ENCODE measurements at places on chromosomes 3 and 15.

DNA sequence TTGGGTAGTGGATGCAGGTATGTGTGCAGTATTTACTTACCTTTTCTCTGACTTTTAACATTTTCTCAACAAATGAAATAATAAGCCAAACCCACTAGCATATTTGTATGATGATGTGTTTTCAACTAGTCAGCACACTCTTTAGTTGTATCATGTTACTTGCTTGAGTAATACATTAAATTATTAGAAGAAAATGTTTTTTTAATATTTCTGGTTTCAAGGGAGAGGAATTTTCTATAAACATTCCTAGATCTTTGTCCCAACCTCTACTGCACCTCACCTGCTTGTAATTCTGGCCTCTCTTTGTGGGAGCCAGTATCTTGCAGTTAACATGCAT lies 161.8 kb upstream of the CBLB start:
- H3K27ac ChIP-seq, result no peak overlapping the region
- no peak for DNase-seq
- no peaks in the 10 kb centered on the region for H3K27me3 ChIP-seq
- H3K4me1 ChIP-seq, result no peaks in the 10 kb centered on the region

GRCh38 chr15:36590838-36591237 lies 11.4 kb downstream of the CDIN1 start:
- H3K36me3 ChIP-seq, result no peaks in the 10 kb centered on the region
- no peaks in the 10 kb centered on the region for H3K4me1 ChIP-seq
- DNase-seq, result no peak
- H3K4me3 ChIP-seq, result no peak overlapping the region
- H3K27me3 ChIP-seq, result no peaks in the 10 kb centered on the region
- no peak overlapping the region for H3K27ac ChIP-seq

DNA sequence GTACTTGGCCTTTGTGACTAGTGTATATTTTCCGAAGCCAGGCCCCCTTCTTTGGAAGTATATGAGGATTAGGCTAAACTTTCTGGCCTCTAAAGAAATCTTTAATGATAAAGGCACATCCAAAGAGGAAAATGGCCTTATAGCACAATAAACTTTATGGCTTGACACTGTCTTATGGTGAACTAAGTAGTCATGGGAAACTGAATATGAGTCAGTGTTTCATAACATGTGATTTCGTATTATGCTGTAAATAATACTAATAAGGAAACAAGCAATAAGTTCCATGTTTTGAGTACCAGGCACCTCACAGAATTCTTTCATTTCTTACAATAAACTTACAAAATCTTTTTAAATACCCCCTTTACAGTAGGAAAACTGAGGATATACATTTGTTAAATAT lies 8.2 kb downstream of the ZPLD1 start:
- no peak overlapping the region for H3K4me3 ChIP-seq
- no peak overlapping the region for H3K27ac ChIP-seq
- H3K36me3 ChIP-seq, result no peaks in the 10 kb centered on the region

DNA sequence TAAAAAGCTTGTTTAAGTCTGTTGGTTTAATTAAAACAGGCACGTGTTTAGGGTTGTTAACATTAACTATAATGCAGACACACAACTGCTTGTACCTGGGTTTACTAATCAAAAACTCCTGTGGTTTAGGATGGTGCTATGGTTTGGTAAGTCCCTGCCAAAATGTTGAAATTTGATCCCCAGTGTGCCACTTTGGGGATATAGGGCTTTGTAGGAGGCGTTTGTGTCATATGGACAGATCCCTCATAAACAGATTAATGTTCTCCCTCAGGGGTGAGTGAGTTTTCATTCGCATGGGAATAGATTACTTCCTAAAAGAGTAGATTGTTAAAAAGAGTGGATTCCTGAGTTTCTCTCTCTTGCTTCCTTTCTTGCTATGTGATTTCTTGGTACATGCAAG lies 18.7 kb upstream of the GK5 start:
- no peaks in the 10 kb centered on the region for H3K36me3 ChIP-seq
- no peaks in the 10 kb centered on the region for H3K27me3 ChIP-seq
- DNase-seq, result no peak
- no peak overlapping the region for H3K4me3 ChIP-seq

- H3K4me1 ChIP-seq, result no peaks in the 10 kb centered on the region
- H3K27me3 ChIP-seq, result no peaks in the 10 kb centered on the region
- no peak overlapping the region for H3K27ac ChIP-seq
- no peaks in the 10 kb centered on the region for H3K36me3 ChIP-seq
- no peak overlapping the region for H3K4me3 ChIP-seq
Measured at GRCh38 chr3:171640520-171641412, 169.5 kb downstream of the PLD1 start.

- no peaks in the 10 kb centered on the region for H3K27me3 ChIP-seq
- no peak overlapping the region for H3K4me3 ChIP-seq
- no peaks in the 10 kb centered on the region for H3K4me1 ChIP-seq
- no peak for DNase-seq
- H3K27ac ChIP-seq, result no peak overlapping the region
Measured at GRCh38 chr3:131324923-131325322, 56.7 kb upstream of the NUDT16 start.

GRCh38 chr3:111547631-111548030 lies 5.6 kb downstream of the CD96 start:
- no peak overlapping the region for H3K4me3 ChIP-seq
- H3K36me3 ChIP-seq, result no peaks in the 10 kb centered on the region
- peak overlapping the region; percentile 10 for H3K27ac ChIP-seq
- peaks cover 68% of the 10 kb centered on the region for H3K4me1 ChIP-seq
- peak; percentile 48 for DNase-seq

DNA sequence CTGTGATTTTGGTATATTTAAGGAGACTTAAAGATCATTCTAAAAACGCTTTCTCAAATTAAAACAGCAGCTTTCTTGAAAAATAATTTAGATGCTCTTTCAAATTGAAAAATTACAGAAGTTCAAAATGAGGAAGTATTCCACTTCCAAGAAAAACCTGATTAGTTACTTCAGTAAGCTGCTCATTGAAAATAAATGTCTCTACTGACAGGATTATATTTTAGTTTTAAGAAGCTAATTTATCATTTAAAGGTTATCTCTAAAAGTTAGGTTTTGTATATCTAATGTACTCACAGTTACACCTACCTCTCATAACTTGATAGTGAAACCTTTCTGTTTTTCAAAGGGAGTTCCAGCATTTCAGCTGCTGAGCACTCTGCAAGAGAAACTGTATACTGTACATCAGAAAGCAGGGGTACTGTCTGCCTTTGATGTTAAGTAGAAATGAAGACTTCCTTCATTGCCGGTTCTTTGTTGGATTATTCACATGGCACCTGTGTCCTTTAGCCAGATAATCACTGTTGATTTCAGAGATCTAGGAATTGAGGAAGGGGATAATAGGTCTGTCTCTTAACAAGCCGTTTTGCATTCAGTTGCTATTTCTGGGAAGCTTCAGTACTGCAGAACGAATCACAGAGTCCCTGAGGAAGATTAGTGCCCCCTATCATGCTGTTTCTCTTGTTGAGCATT lies 161.6 kb downstream of the TCF12 start:
- no peak overlapping the region for H3K4me3 ChIP-seq
- peaks cover 17% of the 10 kb centered on the region for H3K4me1 ChIP-seq
- H3K27ac ChIP-seq, result peak overlapping the region; percentile 55
- peak; percentile 69 for DNase-seq

DNA sequence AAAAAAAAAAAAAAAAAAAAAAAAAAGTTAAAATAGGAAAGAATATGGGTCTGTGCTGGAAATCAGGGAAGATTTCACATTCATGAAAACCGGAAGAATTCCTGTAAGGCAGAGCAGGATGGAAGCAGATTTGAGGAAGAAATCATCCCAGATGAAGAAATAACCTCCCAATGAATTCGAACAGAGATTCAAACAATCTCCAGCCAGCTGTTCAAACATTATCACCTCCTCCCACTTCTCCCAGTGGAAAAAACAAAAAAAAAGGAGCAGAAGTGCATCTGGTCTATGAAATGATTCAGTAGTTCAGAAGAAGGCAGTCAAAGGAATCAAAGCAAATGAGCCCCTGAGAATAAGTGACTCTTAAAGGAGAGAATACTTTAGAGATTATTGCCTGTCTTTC lies 33.1 kb downstream of the CP start:
- peaks cover 2% of the 10 kb centered on the region for H3K36me3 ChIP-seq
- H3K4me3 ChIP-seq, result no peak overlapping the region
- no peak for DNase-seq
- no peaks in the 10 kb centered on the region for H3K27me3 ChIP-seq
- H3K27ac ChIP-seq, result no peak overlapping the region
- no peaks in the 10 kb centered on the region for H3K4me1 ChIP-seq

GRCh38 chr15:88605189-88606069 lies 15.7 kb upstream of the AEN start:
- H3K27me3 ChIP-seq, result peaks cover 44% of the 10 kb centered on the region
- no peak overlapping the region for H3K27ac ChIP-seq

- no peaks in the 10 kb centered on the region for H3K36me3 ChIP-seq
- peak within 1 kb of the TSS; percentile 47 for H3K4me3 ChIP-seq
- no peak within 1 kb of the TSS for H3K27ac ChIP-seq
Measured at GRCh38 chr3:122021811-122022401, at the start of gene ILDR1. Gene ILDR1 (minus strand): TSS chr3:122022247. CDS start chr3:122022077, 170 bp downstream.

- no peak overlapping the region for H3K27ac ChIP-seq
- no peak overlapping the region for H3K4me3 ChIP-seq
- no peaks in the 10 kb centered on the region for H3K27me3 ChIP-seq
Measured at GRCh38 chr3:174122411-174122810, 724.9 kb downstream of the NLGN1 start.

DNA sequence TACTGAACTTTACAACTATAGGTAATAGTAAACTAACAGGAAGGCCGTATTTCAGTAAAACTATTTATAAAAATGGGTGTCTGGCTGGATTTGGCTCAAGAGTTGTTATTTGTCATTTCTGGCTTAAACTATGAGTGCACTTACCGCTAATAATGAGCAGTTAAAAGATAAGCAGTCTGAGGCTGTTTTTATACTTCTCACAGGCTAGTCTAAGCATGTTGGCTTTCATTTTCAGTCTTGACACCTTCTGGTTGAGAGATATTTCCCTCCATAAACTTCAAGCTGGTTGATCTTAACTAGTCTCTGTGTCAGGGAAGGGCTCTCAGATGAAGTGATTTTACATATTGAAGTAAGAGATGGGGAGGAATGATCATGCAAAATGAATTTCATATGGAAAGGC lies 96.1 kb downstream of the RSRC1 start:
- H3K4me3 ChIP-seq, result no peak overlapping the region
- no peak overlapping the region for H3K27ac ChIP-seq
- DNase-seq, result no peak
- no peaks in the 10 kb centered on the region for H3K27me3 ChIP-seq

GRCh38 chr3:45604596-45604995 lies 10.0 kb downstream of the LIMD1 start:
- no peak overlapping the region for H3K27ac ChIP-seq
- no peak for DNase-seq
- no peaks in the 10 kb centered on the region for H3K27me3 ChIP-seq
- H3K4me3 ChIP-seq, result no peak overlapping the region
- peaks cover 72% of the 10 kb centered on the region for H3K36me3 ChIP-seq

DNA sequence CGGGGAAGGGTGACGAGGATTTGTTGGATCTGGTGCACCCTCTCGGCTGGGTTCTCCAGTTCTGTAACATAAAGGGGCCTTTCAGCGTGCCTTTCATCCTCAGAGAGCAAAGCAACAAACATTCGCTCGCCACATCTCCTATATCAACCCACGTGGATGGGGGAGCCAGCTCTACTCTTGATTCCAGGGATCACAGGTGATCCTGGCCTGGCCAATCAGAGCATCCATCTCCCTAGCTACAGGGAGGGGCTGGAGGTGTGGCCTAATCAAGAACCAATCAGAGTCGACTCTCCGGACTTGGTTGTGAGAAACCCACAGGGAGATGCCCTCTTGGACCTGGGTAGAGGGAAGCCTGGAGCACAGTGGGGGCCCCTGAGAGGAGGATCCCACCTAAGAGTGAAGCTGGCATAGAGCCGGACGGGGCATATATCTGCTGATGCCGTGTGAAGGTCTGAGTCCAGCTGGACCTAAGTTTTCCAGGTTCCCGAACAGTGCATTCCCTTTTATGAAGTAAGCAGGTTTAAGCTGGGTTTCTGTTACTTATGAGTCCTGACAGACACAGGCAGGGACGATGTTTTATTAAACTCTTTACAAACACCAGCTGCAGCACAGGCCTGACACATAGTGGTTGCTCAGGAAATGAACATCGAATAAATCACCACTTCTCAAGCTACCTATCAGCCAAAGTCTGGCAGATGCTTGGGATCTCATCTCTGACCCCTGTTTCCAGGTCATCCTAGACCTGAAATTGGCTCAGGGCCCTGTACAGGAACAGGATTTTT lies 50.7 kb upstream of the RAD18 start:
- H3K36me3 ChIP-seq, result peaks cover 12% of the 10 kb centered on the region
- H3K27me3 ChIP-seq, result no peaks in the 10 kb centered on the region
- no peak overlapping the region for H3K4me3 ChIP-seq
- no peak for DNase-seq

DNA sequence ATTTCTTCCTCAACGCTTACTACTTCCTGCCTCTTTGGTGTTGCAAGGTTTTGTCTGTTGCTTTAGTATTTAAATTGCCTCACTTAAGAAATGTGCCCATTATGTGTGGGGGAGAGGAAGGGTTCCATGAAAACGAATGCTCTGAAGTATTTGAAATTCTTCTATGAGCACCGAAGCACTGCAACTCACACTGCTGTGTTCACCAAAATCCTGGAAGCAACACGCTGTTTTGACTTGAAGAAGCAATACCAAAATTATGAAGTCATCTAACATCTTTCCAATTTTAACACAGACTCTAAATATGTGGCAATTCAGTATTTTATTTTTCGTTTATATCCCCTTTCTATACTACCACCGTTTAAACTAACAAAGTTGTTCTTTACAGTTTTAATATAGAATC lies 101.5 kb downstream of the RBMS3 start:
- H3K4me3 ChIP-seq, result no peak overlapping the region
- DNase-seq, result no peak
- H3K27ac ChIP-seq, result no peak overlapping the region
- peaks cover 18% of the 10 kb centered on the region for H3K4me1 ChIP-seq

DNA sequence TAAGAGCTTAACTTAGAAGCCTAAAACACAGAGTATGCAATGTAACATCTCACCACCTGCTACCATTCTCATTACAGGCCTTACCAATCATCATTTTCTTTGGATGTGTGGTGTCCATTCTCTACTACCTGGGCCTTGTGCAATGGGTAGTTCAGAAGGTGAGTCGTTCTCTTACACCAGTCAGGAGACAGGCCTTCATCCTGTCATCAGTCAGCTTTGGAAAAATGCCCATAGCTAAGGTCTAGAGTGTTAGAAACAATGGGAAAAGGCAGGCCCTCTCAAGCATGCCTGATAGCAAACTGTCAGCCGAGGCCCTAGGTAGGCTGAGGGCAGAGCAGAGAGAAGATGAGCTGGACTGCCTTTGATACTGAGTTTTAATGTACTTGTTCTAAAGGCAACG lies 13.5 kb downstream of the SLC28A2 start:
- no peaks in the 10 kb centered on the region for H3K27me3 ChIP-seq
- H3K36me3 ChIP-seq, result no peaks in the 10 kb centered on the region
- H3K4me3 ChIP-seq, result no peak overlapping the region
- no peak for DNase-seq

- H3K27me3 ChIP-seq, result no peaks in the 10 kb centered on the region
- DNase-seq, result no peak
- no peak overlapping the region for H3K27ac ChIP-seq
Measured at GRCh38 chr3:111784001-111784400, 75.1 kb upstream of the PHLDB2 start.

GRCh38 chr15:64930778-64931371 lies 19.2 kb downstream of the ANKDD1A start:
- H3K4me3 ChIP-seq, result no peak overlapping the region
- no peaks in the 10 kb centered on the region for H3K27me3 ChIP-seq
- H3K27ac ChIP-seq, result no peak overlapping the region
- no peak for DNase-seq
- peaks cover 7% of the 10 kb centered on the region for H3K4me1 ChIP-seq
- no peaks in the 10 kb centered on the region for H3K36me3 ChIP-seq

- no peak overlapping the region for H3K4me3 ChIP-seq
- H3K4me1 ChIP-seq, result no peaks in the 10 kb centered on the region
- peaks cover 2% of the 10 kb centered on the region for H3K27me3 ChIP-seq
- H3K27ac ChIP-seq, result no peak overlapping the region
Measured at GRCh38 chr3:127077505-127078064, 94.7 kb downstream of the PLXNA1 start.

All from common myeloid progenitor, CD34-positive (primary cell).